COR-L47 (cell line): ENCODE measurements at places on chromosomes 4 and X.

- no peak for DNase-seq
These were observed 90.3 kb downstream of the RLIM start for GRCh38 chrX:74523870-74524735.

DNA sequence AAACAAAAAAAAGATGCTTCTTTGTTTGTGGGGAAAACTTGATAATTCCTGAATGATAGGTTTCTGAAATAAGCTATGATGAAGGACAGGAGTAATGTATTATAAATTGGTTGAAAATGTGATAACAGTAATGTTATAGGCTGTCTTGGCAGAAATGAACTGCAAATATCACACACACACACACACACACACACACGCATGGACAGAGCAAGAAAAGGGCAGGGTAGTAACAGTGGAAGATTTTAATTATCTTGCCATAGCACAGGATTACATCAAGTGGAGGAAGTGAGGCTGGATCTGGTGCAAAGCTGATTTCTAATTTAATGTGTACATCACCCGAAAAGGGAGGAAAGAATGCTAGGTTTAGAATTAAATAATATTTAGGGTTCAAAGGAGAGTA lies 97.5 kb upstream of the CXXC4 start:
- DNase-seq = no peak

DNA sequence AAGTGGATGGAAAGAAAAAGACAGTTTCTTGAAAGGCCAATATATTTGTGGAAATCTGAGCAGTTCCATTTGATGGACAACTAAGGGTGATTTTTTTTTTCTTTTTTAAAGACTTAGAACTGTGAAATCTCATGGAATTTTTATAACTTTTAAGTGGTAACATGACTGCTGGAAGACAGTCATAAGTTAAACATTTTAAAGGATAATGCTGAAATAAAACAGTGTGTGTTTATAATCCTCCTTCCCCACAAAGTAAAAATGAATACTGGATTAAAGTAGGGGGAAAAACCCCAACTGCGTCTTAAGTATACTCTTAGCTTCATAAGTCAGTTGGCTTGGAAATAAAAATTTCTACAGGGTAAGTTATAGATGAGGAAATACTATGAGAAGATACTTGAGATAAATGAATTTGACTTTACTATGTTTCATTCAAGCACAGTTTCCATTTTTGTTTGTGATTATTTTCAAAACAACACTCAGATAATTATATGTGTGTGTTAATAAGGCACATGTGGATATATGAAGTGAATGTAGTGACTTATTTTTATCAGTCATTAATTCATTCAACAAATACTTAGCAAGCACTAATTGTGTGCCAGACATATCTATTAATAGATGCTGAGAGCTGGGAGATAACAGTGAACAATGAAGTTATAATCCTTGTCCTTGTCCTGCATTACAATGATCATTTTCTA lies 129.2 kb upstream of the ETNPPL start:
- DNase-seq = no peak

- DNase-seq = no peak
These were observed 366.1 kb upstream of the FAM47C start for GRCh38 chrX:36642052-36642451.

DNA sequence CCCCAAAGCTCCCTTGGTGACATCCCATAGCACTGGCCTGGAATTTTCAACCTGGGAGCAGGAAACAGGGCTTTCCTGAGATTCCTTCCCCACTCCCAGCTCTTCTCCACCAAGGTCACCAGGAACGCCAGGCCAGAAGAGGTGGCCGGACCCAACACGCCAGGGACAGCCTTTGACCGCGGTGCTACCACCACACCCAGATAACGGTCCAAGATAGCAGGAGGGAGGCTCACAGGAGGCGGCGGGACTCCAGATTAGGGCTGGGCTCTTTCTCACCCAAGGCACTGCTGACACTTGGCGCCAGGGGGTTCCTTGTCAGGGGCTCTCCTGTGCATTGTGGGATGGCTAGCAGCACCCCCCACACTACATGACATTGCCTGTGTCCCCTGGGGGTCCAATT lies 22.9 kb downstream of the ZFYVE28 start:
- no peak for DNase-seq

DNA sequence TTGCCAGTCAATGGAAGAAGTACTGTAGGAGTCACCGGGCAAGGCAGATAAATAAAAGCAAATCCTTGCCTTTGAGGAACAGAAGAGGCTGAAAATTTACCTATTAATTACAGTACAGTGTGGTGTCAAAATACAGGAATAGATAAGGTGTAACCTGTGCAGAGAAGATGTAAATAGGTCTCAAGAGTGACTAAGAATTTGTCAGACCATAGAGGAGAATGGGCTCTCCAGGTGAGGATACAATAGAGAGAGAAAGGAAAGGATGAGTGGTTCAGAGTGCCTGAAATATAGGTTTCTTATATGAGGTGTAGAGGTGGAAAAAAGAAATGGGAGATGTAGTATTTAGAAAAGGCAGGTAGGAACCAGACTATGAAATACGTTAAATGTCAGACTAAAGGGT lies 801 bp upstream of the ZC4H2 start:
- no peak for DNase-seq

DNA sequence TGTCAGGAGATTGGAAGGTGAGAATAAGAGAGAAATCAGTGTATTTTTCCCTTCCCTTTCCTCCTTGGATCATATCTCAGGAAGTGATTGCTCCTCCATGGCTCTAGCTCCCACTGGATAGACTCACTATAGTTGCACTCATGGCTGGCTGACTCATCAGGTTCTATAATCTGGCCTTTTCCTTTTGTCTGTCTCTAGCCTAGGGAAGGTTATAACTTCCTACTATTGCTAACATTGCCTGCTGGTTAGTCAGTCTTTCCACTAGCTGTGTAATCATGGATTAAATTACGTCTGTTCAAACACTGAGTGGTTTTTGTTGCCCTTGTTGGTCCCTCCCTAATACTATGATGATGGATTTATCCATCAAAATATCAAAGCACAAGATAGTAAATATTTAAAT lies 195.5 kb upstream of the VEGFC start:
- no peak for DNase-seq

DNA sequence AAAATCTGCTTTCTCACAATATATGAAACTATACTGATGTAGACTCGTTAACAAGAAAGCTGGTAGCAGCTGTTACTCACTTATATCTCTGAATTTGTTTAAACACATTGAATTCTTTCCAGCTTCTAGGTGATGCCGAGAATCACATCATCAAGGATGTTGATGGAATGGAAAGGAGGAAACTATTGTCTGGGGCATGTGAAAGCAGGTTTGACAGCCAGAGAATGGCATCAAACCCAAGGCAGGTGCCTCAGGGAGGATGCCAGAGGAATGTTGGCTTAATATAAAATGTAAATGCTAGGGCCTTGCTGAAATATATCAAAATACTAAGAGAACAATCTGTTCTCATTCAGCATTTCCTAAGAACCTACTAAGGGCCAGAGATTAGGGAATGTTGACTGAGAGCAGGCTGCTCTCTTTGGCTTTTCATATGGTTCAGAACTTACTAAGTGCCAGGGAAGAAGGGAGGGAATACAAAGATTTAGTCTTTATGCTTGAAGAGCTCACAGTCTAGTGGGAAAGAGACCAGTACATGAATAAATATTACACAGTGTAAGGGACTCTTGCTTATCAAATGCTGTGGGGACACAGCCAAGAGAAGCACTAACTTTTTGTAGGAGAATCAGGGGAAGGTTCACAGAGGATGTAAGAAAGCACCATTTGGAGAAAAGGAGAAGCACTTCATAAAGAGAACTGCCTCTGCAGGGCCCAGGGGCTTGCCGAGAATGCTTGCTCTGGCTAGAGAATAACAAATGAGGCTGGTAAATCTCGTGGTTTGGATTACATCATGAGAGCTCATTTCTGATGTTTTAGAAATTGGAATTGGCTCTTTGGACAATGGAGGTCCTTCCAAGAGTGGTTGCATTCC lies 14.7 kb downstream of the SLIT2 start:
- no peak for DNase-seq

DNA sequence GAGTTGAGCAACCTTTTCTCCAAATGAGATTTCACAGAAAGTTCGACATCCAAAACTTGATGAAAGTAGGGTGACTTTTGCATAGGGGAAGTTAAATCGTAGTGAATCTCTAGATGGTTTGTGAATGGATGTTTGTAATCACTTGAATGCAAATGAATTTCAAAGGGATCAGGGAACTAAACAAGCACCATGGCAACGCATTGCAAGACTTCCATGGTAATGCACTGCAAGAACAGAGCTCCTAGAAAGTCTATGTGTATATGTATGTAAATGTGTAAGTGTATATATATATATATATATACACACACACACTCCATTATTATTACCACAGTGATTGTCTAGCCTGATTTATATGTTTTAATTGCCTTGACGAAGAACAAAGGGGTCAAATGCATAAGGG lies 27.3 kb downstream of the INTS6L start:
- DNase-seq = no peak

GRCh38 chr4:136124251-136124745 lies 1408.0 kb downstream of the PCDH18 start:
- DNase-seq = no peak

- no peak for DNase-seq
These were observed 60.0 kb downstream of the HS3ST1 start for GRCh38 chr4:11368701-11369115.

GRCh38 chrX:12582649-12583048 lies 208.6 kb upstream of the PRPS2 start:
- no peak for DNase-seq

DNA sequence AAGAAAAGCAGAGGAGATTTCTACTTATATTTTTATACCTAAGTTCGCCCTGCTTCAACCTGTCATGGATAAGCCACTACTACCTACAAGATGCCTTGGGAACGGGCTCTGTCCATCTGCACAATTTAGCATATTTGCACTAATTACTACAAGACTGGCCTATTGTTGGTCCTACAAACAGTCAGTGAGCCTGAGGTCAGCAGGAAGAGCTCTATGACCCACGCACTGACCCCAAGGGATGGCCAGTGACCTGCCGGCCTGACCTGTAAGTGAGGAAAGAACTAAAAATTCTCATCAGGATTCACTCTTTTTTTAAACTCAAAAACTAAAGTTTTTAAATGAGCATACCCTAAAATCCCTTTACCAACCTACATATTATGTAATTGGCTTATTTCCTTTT lies 142.0 kb downstream of the COL25A1 start:
- no peak for DNase-seq

DNA sequence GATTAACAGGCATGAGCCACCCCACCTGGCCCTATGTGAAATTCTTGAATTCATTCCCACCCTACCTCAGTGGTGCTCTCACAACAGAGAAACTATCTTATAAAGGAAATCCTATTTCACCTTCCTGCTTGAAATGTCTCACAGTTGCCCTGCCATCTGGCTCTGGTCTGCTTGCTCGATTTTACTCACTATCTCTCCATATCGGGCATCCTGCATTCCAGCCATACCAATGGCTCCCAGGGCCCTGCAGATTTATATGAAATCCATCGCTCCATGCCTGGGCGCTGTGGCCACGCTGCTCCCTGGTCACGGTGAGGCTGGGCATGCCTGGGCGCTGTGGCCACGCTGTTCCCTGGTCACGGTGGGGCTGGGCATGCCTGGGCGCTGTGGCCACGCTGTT lies 15.8 kb downstream of the SORBS2 start:
- DNase-seq = no peak

GRCh38 chr4:157221426-157221894 lies 932 bp downstream of the GRIA2 start:
- DNase-seq = peak; percentile 44

DNA sequence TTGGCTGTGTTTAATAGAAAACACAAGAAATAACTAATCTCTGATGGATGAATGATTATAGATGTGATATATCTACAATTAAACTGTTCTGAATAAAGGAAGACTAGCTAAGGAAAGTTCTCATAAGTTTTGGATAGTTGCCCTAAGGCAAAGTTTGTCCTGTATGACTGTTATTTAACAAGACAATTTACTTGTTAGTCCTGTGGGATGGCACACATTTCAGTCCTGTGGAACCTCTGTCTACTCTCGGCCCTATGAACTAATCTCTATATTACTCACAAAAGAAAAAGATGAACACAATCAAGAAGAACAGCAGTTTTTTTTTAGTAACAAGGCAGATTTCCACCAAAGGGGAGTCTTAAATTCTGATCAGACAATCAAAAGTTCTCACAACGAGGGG lies 314.6 kb downstream of the CCSER1 start:
- no peak for DNase-seq

DNA sequence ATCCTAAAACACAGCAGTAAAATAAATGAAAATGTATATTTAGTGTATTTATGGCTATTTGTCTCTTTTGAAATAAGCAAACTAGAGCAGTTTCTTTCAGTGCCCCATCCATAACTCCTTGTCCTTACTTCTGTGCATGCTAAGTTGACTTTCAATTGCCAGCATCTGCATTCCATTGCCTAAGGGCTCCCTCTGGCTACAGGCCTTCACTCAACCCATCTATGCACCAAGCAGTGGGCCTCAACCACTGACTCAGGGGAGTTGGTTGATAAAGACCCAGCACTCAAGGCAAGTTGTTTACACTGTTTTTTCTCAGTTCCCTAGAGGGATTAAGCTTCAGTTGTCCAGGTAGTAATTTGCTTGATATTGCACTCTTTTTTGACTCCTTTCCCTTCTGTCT lies 265.7 kb downstream of the IQCM start:
- DNase-seq = no peak

DNA sequence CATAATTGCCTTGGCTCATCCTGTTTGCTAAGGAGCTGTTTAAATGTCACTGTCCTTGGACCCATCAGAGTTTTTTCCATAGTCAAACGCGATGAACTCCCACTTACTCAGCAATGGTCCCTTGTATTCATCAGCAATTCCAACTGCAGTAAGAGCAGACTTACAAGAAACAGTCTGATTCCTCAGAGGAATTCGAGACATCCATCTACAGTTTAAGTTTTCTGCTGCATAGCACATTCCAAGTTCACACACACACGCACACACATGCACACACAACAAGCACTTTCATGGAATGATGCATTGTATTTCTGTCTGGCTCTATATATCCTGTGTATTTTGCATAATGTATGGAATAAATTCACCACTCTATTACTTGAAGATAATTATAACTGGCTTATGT lies 32.7 kb upstream of the TMEM150C start:
- DNase-seq = no peak

DNA sequence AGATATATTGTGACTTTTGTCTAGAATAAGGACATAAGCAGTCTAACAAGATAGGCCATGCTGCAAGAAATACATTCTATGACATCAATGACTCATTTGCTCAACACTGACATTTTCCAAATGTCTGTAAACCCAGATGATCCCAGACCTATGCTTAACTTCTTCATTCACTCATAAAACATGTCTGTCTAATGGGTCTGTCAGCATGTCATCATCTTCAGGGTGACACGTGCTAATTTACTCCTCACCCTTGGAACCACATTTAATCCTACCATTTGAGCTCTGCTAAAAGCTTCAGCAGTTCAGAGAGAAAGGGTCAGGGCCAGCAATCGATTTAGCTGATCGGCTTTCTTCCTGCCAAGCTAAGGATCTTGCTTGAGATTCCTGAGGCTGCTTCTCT lies 109.4 kb upstream of the MAP3K15 start:
- DNase-seq = no peak

DNA sequence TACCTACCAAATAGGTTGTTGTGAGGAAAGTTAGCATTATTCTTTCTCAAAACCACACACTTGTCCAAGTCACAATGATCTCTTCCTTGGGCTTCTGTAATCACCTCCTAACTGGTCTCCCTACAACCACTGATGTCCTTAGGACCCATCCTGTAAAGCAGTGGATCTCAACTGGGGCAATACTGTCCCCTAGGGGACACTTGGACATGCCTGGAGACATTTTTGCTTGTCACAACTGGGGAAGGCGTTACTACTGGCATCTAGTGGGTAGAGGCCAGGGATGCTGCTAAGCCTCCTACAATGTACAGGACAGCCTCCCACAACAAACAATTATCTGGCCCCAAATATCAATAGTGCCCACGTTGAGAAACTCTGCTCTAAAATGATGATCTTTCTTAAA lies 118.7 kb upstream of the AP1S2 start:
- no peak for DNase-seq
